Activated naive CD8-positive, alpha-beta T cell treated with anti-CD3 and anti-CD28 coated beads, Interleukin-2, amount 50 U/mL, for 16 hours (primary cell): ENCODE measurements at places on chromosomes 3 and 15.

DNA sequence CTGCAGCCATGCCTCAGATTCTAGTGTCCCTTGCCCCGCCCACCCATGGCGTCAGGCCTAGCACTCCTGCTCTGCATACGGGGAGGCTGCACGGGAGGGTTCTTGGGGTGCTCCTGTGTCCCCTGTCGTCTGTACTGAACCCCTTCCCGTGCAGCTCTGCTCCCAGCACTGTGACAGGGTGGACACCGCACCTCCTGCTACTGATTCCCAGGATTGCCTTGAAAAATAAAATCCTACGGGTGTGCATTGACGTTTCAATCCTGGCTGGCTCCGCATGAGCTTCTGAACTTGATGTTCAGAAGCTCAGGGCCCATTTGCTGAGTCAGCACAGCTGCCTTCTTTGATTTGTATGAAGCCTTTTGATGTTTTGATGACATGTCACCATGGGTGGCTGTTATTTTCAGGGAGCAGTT, 176.4 kb downstream of the APBA2 start:
- DNase-seq, result no peak

DNA sequence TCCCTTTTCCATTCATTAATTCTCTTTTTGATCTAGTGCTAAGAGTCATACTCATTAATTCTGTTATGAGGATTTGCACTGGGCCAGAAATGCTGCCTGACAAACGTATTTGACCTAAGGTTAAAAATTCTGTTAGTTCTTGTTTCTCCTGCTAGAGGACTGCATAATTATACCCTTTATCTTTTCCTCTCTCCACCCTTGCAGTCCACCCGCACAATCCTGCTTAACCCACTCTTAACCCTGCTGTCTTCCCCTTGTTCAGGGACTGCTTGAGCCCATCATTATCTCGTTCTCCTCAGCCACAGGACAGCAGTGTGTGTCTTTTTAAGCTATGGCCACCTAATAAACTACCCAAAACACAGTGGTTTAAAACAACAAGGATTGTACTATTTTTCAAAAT, 31.1 kb upstream of the DYNC1LI1 start:
- no peak for DNase-seq

- no peak for DNase-seq
Observed at GRCh38 chr3:87207460-87207859, 19.6 kb upstream of the CHMP2B start.

- no peak for DNase-seq
Observed at GRCh38 chr15:83654379-83655236, 685 bp downstream of the ADAMTSL3 start.

GRCh38 chr3:190968616-190969015, 106.1 kb upstream of the GMNC start:
- DNase-seq, result no peak

DNA sequence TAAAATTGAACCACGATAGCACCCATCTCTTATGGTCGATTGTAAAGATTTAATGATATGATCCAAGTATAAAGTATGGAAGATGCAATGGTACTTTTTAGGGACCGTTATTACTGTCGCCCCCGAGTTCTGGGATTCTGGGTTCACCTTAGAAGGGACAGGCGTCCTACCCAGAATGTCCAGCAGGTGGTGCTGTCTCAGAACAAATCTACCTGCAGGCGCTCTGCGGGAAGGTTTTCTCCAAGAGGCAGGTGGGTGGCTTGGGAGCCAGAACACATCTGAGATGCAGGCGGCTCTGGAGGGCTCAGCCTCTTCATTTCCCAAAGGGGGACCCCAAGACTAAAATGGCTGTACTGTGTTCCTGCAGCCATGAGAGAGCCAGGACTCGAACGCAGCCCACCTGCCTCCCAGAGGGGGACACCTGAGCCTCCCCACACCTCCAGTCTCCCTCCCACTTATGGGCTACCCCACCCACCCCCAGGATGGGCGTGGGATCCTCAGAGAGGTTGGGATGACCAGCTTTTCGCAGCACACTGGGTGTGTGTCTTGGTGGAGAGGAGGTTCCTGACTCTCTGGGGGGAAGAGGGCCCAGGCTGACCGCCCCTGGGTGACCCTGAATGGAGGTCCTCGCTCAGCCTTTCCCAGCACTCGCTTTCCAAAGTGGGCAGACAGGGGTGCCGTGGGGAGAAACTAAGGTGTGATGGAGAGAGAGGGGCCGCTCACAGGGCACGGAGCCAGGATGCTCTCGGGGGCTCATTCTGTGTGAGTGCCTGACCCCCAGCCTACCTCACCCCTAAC, 28.1 kb upstream of the CORO2B start:
- peak; percentile 59 for DNase-seq

- no peak for DNase-seq
Observed at GRCh38 chr3:120601554-120601953, 5.4 kb downstream of the NDUFB4 start.

- DNase-seq, result no peak
Observed at GRCh38 chr15:100683434-100683833, 81.0 kb downstream of the ASB7 start.

GRCh38 chr3:138081371-138082084, 33.9 kb downstream of the DZIP1L start:
- DNase-seq, result no peak

GRCh38 chr3:129606636-129607390, at the start of gene PLXND1:
TSS of gene PLXND1 (minus strand) at chr3:129606676. CDS start at chr3:129606639, 37 bp downstream.
- no peak for DNase-seq

DNA sequence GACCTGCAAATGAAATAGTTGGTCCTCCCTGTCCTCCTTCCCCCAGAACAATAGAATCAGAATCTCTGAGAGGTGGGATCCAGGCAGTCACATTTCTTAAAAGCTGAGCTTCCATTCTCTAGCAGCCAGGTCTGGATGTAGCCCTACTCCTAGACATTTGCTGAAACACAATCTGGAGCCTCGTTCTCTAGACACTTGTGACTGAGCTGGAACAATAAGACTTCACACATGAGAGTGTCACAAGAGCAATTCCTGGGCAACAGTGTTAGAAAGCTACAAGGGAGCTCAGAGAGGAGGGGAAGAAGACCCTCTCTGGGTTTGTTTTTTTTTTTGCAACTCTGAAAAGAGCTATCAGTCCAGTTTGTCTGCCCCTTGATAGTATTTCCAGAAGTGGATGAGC, 14.5 kb downstream of the CORO2B start:
- DNase-seq, result no peak

GRCh38 chr15:79540551-79540950, 108.4 kb downstream of the MINAR1 start:
- no peak for DNase-seq

DNA sequence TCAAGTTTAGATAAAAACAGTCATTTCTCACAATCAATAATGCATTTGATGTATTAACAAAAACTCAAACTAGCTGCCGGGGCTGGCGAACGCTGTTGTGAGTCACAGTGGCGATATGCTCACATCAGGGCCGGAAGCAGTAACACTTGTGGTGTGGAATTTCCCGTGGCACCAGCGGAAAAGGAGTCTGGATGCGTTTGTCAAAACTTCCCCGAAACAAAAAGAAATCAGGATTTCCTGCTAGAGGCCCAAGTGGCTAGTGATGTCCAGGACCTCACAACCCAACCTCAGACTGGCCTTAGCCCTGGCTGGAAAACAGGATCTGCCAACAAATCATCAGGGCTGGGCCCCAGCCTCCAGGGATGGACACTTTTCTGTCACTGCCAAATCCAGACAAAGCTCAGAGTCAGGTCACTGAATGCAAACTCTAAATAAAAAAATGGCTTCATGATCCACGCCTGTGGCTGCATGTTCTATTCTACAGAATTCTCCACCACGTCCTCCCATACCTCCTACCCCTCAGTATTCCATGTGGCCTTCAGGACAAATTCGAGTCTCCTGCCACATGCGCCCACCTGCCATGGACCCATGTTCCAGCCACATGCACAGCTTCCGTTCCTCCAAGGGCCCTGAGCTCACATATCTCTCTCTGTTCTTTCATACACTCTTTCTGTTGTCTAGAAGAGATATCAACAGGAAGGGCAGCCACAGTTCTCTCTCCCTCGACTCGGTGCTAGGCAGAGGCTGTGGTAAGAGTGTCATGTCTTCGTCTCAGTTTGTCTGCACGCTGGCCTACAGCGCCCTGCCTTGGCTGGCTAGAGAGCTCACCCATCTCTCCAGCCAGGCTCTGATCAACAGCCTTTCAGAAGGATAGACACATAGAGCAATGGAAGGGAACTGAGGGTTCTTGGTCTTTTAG, 35.4 kb downstream of the EHD4 start:
- peak; percentile 10 for DNase-seq

- DNase-seq, result no peak
Observed at GRCh38 chr15:35746121-35746520, 200.2 kb upstream of the DPH6 start.

DNA sequence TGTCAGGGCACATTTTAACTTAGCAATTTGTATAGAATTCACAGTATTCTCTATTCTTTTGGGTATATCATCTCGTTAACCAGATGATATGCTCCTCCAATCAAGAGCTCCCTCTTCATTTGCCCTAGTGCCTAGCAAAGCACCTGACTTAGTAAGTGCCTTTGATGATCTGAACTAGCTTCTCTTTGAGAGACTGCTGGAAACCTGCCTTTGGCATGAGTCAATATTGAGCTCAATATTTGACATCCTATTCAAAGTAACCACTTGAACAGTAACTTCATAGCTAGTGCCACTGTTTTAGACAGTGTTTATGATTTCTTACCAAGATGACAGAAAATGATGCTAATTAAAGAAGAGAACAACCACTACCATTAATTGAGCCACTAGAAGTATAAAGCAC, 696.3 kb upstream of the UBE2E2 start:
- no peak for DNase-seq

DNA sequence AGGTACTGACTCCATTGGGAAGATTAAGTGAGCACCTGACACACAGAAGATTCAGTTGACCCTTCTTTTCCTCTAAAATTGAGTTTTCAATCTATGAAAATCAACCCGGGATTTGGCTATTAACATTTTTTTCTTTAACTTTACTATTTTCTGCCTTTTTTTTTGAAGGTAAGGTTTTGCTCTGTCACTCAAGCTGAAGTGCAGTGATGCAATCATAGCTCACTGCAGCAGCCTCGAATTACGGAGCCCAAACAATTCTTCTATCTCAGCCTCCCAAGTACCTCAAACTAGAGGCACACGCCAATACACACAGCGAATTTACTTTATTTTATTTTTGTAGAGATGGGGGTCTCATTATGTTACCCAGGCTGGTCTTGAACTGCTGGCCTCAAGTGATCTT, 1029.5 kb downstream of the MCTP2 start:
- no peak for DNase-seq

GRCh38 chr15:81084716-81085115, 49.4 kb upstream of the CFAP161 start:
- DNase-seq, result no peak

GRCh38 chr3:58824285-58824684, 157.7 kb upstream of the FAM3D start:
- DNase-seq, result no peak

DNA sequence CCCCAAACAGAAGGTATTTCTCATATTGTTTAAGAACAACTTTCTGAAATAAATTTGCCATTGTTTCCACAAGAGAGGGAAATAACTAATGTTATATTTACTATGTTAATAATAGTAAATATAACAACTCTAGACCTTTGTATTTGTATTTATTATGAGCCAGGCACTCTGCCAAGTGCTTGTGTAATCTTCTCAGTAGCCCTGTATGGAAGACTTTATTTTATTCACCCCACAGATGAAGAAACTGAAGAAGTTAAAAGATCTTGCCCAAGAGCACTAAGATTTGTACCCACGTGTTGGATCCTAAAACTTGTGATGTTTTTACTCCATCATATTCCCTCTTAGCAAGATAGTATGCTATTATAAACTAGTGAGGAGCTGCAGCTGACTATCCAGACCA, 12.0 kb upstream of the GNB4 start:
- DNase-seq, result no peak

DNA sequence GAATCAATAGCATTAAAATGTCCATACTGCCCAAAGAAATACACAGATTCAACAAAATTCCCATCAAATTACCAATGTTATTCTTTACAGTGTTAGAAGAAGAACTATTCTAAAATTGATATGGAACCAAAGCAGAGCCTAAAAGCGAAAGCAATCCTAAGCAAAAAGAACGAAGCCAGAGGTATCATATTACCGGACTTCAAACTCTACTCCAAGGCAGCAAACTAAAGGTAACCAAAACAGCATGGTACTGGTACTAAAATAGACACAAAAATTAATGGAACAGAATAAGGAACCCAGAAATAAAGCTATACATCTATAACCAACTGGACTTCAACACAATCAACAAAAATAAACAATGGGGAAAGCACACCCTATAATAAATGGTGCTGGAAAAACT, 167.5 kb downstream of the ADAMTS9 start:
- no peak for DNase-seq

- no peak for DNase-seq
Observed at GRCh38 chr3:112730210-112730609, 89.3 kb upstream of the CCDC80 start.

- DNase-seq, result no peak
Observed at GRCh38 chr3:42490243-42490642, 12.2 kb upstream of the VIPR1 start.

DNA sequence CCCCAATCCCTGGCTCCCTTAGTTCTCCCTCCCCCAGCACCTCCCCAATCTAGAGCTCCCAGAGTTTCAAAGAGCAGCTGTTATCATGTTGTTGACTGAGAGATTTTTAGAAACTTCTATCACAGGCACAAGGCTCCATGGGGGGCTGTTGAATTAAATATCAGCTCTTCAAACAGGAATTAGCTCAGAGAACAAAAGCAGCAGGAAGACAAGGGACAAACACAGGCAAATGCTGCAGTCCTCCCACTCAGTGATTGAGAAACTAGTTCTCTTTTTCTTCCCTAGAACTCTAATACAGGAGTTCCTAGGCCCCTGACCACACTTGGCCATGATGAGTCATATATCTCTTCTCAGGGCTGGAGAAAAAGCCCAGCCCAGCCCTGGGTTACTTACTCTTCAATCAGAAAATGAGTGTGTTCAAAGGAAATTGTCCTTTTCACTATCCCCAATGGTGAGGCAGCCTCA, 262.1 kb downstream of the IGSF11 start:
- DNase-seq, result no peak

GRCh38 chr3:168117853-168118313, 22.2 kb upstream of the GOLIM4 start:
- no peak for DNase-seq

DNA sequence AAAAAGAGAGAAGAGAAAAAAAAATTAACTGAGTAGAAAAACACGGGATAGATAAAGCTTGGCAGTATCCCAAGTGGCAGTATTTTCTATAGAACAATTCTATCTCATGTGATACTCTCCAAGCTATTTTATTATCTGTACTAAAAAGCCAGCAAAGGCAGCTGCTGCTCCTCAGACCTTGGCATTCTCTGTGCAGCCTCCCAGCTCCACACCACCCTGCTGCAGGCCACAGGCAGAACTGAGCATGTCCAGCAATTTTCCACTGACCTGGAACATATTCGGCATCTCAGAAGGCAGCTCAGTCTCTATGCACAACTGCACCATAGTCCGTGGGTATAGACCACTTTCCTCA, 1161.4 kb downstream of the IGSF11 start:
- no peak for DNase-seq

GRCh38 chr3:144564011-144564410, 592.4 kb downstream of the DIPK2A start:
- no peak for DNase-seq

DNA sequence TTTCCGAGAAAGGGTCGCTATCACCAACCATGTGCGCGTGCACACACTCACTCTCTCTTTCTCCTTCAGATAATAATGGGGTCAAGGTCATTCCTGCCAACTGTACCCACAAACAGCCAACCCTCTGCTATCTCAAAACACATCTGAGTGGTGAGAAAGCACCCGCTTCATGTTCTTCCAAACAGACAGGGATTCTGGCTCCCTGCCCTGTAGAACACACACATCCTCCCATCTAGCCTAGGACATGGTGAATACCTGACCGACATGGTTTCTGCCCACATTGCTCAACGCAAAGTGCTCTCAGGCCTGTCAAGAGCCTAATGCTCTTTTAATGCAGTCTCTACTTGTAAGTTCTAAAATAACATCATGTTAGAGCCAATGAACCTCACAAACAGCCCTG, 302.2 kb downstream of the FOXP1 start:
- no peak for DNase-seq
